ENCODE measurements at places on chromosomes 6 and 20. TPM values are rescaled to one million over a fixed set of nuclear protein-coding genes. Genes with fewer than 3 reads are reported as not detected.

Gene OPRM1
- not detected for total RNA-seq

Gene NT5E
- total RNA-seq, result 7.2 TPM

- H3K27ac ChIP-seq, result no peak overlapping the region
- no peak overlapping the region for H3K4me3 ChIP-seq
- DNase-seq, result no peak
- H3K27me3 ChIP-seq, result no peaks in the 10 kb centered on the region
- H3K36me3 ChIP-seq, result no peaks in the 10 kb centered on the region
- peaks cover 16% of the 10 kb centered on the region for H3K4me1 ChIP-seq
Observed at GRCh38 chr6:147192278-147192911, 11.8 kb upstream of the STXBP5 start.

DNA sequence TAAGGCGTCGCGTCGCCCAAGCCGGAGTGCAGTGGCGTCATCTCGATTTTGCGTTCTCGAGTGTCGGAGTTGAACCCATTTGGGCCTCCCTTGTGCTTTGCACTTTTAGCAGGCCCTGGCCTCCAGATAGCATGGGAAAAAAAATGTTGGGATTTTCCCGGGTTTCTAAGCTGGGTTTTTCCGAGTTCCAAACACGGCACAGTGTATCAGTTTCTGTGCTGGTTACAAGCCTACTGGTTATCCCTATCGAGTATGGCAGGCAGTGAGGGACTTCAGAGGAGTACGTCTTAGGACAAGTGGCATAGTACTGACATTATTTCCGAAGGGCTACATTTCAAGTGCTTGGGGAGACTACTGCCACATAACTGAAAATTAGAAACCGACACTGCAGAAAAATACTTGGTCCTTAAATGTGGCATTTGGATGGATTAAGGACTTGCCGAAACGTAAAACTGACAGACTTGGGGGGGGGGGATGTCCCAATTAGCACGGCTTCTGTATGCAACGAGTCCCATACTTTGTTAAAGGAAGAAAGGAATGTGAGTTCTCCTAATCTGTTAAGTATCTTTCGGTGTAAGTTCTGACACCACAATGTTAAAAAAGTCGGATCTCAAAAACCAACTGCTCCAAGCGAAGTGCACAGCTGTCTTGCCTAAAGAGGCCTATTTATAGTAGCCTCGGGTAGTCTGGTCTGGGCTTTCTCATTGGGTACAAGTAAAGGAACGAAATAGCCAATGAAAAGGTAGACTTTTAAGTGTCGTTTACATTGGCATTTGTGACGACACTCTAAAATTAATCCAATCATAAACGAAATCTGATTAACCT, 70.2 kb downstream of the HFE start:
- H3K36me3 ChIP-seq, result peaks cover 13% of the 10 kb centered on the region
- peak overlapping the region; percentile 97 for H3K27ac ChIP-seq
- peak; percentile 89 for DNase-seq
- H3K4me1 ChIP-seq, result peaks cover 48% of the 10 kb centered on the region

DNA sequence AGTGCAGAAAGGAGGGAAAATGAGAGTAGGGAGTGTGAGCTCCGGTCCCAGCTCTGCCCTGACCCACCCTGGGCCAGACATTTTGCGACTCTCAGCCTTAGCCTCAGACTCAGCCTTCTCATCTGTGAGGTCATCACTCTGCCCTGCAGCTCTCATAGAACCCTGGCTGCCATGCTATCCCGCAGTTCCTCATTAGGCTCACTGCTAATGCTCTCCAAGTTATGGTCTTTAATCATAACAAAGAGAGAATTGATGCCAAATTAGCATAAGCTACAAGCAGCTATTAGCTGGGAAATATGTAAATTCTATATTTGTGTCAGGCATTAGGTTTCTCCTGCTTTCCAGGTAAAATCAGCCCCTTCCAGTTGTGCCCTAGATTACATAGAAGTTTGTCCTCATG, 46.5 kb upstream of the MLN start:
- H3K36me3 ChIP-seq, result no peaks in the 10 kb centered on the region
- H3K4me3 ChIP-seq, result no peak overlapping the region
- no peaks in the 10 kb centered on the region for H3K4me1 ChIP-seq

DNA sequence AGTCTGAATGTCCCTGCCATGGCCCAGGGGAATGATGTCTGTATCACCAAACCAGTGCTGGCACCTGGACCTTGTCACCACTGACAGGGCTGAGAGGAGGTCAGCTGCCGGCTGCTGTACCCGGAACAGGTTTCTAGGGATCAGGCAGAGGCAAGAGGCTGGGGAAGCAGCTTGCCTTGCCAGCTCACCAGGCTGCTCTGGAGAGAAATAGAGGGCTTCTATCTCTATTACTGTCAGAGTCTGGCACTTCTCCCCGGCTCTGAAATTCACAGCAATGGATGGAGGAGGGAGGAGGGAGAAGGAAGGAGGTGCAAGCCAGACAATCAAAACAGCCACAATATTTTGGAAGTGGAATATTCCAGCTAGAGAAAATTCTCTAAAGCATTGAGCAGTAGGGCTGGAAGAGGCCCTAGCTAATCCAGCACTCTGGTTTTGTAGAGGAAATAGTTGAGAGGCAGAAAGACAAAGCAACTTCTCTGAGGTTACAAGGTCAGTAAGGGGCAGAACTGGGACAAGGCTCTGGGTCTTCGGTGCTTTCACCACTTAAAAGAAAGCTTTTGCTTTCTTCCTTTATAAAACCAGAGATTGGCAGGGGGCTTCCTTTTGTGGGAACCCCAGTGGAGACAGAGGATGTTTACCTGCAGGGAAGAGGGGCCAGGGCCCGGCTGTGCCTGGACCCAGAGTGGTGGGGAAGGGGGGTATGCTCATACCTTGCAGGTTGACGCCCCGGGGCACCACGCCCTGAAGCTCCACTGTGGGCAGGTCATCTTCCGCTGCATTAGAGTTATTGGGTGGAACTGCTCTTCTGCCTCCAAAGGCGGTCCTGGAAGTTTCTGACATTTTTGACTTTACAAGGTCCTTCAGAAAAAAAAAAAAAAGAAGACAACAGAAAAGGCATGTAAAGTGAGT, 2.4 kb downstream of the F13A1 start:
- no peaks in the 10 kb centered on the region for H3K36me3 ChIP-seq
- H3K27ac ChIP-seq, result no peak overlapping the region
- H3K27me3 ChIP-seq, result peaks cover 63% of the 10 kb centered on the region
- no peaks in the 10 kb centered on the region for H3K4me1 ChIP-seq
- H3K4me3 ChIP-seq, result no peak overlapping the region

DNA sequence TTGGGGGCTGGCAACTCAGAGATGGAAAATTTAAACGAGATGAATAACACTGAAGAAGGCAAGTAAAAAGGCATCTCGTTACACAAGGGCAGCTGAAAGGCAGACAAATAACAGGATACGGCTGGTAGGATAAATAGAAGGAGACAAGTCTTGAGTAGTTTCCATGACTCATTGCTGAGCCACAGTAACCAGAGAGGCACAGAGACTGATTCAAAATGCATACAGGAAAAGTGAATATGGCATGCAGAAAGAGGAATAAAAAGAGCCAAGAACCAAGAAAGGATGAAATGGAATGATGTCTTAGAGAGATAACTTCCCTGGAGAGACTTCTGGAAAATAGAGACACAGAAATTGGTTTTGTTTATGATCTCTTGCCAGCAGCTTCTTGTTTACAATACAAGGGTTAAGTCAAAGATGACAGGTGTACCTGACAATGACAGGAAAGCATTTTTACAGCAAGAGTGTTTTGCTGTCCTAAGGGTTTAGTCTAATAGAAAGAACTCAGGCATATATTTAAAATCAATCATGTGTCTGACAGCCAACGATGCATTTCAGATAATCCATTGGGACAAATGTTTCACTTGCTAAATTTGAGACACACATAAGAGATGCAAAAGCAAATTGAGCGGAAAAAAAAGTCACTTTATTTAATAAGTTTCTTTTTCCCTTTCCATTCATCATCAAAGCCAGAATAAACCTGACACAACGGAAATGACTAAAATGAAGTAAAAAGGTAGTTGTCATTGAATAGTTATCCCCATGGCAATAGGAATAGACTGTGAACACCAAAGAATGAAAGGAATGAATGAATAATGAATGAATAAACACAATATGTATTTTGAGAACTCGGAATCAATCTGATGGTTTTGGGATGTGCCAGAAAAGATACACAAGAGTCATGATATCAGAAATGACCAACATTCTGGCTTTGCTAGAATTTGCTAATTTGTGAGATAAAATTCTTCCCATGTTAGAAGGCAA, 68.0 kb upstream of the KCNQ5 start:
- H3K4me1 ChIP-seq, result peaks cover 2% of the 10 kb centered on the region
- H3K4me3 ChIP-seq, result no peak overlapping the region
- no peaks in the 10 kb centered on the region for H3K27me3 ChIP-seq
- no peak for DNase-seq
- H3K36me3 ChIP-seq, result no peaks in the 10 kb centered on the region
- H3K27ac ChIP-seq, result no peak overlapping the region

DNA sequence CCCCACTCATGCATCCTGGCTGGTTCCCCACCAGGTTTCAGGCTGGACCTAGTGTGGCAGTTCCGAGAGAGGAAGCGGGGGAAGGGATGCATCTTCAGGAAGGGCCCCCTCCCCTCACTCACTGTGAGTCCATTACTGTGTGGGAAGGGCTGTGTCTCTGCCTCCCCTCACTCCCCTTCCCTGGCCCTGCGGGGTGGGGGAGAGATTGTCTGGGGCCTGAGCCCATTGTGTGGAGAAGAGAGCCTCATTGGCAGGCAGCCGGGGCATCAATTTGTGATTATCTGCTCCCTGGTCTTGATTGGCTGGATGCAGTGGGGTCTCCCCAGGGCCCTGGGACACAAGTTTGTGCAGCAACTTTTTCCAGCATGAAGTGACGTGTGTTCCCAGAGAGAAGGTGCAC, 4.1 kb upstream of the MYT1 start:
- H3K27ac ChIP-seq, result no peak overlapping the region
- no peaks in the 10 kb centered on the region for H3K4me1 ChIP-seq
- H3K36me3 ChIP-seq, result no peaks in the 10 kb centered on the region

GRCh38 chr6:57432919-57433684, 115.7 kb downstream of the PRIM2 start:
- H3K27ac ChIP-seq, result no peak overlapping the region
- H3K4me3 ChIP-seq, result no peak overlapping the region
- no peaks in the 10 kb centered on the region for H3K27me3 ChIP-seq
- H3K4me1 ChIP-seq, result peaks cover 30% of the 10 kb centered on the region
- peaks cover 9% of the 10 kb centered on the region for H3K36me3 ChIP-seq
- DNase-seq, result no peak

All from activated CD4-positive, alpha-beta T cell treated with anti-CD3 and anti-CD28 coated beads, Interleukin-2, amount 10 ng/mL, durations not matched to agents 7 days and 5 days (primary cell).